ENCODE measurements at places on chromosomes 12 and 14.

DNA sequence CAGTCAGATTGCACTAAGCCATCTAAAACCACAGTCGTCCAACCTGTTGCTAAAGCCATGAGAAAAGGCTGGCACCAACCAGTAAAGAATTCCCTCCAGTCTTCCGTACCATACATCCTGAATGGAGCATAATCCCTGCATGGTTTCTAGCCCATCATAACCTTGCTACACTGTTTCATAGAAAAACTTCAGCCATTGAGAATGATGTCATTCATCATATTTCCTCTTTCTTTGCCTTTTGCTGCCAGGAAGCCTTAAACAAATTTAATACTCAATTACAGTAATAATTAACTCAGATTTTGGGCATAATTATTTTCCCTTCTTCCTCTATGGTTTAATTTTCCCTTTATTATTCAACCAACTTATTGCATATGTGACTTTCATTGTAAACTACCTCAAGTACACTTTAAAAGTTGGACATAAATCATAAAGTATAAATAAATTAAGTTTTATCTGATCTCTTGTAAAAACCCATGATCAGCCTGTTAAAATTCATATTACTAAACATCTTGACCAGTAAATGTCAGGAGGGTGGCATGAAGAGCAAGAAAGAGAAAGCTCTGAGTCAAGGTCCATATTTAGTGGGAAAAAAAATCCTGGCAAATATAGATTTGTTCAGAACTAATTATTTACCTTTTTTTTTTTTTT, 264.7 kb downstream of the ZFP36L1 start:
- no peak for DNase-seq

DNA sequence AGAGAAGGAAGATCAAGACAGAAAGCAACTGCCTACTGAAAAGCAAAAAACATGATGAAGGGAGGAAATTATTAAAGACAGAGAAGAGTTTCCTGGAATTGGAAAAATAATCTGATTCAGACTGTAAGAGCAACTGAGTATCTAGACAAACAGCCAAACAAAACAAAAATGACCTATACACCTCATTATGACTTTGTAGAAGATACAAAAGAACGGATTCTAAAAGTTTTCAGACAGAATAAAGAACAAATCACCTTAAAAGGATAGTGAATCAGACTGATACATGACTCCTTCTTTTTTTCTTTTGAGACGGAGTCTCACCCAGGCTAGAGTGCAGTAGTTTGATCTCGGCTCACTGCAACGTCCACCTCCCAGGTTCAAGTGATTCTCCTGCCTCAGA, 10.4 kb downstream of the OSBPL8 start:
- DNase-seq, result no peak

- DNase-seq, result no peak
Measured at GRCh38 chr12:131075194-131075593, 121.5 kb downstream of the ADGRD1 start.

GRCh38 chr12:25190793-25191192, 4.2 kb downstream of the DNAI7 start:
- DNase-seq, result no peak

DNA sequence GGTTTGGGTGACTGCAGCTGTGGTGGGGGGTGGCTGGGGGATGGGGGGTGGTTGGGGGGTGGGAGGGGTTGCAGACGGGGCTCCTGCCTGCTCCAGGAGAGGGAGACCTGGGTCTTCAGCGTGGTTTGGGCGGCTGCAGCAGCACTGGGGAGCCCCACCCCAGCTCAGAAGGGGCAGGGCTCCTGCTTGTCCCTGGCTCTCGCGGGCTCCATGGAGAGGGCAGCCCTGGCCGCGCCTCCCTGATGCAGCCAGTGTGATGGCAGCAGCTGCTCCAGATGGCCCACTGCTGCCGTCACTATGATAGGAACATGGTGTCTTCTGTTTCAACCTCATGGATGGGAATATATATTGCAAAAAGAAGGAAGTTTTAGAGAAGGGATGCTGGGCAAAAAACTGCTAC, 22.9 kb downstream of the TRHDE start:
- DNase-seq, result no peak

DNA sequence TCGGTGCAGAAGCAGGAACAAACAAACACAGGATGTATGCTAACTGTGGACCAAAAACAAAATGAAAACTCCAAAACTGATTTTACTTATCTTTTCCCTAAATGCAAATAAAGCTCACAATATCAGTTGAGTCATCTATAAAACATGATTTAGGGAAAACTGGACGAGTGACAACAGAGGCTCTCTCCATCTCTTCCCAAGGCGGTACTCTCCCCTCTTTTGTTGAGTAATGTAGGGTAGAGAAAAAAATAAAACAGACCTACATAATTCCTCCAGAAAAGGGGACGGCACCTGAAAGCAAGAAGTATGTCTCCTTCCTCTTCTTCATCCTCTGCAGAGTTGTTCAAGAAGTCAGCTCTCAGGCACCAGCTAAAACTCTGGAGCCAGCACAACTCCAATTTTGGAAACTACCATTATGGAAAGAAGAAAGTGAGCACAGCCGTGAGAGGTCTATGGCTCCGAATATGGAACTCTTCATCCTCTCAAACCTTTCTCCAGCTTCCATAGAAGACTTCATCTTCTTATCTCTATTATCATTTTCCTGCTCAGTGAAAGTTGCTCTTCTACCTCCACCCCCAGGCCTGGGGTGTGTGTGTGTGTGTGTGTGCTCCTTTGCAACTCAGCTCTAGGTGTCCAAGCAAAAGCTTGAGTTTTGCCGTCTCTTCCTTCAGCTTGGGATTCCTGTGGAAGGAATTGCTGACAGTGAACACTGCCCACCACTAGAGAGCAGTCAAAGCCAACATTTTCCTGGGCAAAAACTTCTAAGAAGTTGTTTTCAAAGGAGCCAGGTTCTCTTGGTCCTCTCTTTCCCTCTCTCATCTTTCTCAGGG, 155.4 kb downstream of the DIO2 start:
- peak; percentile 44 for DNase-seq

GRCh38 chr14:104804481-104805325, 3.8 kb downstream of the ZBTB42 start:
- no peak for DNase-seq

DNA sequence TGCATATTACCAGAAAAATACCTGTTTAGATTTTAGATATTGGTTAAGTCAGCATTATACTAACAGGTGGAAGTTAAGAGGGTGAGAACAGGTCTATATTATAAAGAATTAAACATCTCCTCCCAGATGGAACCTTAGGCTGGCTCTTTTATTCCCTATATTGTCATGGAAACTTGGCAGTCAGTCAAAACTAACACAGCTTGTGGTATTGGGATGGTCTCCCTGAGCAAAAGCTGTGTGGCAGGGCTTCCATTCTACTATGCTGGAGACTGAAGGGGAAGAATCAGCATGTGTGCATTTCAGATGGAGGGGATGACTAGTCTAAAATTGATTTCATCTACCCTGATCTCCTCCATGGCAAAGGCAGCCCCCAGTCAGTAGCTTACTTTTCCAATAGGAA, 66.7 kb downstream of the SMOC1 start:
- DNase-seq, result no peak

DNA sequence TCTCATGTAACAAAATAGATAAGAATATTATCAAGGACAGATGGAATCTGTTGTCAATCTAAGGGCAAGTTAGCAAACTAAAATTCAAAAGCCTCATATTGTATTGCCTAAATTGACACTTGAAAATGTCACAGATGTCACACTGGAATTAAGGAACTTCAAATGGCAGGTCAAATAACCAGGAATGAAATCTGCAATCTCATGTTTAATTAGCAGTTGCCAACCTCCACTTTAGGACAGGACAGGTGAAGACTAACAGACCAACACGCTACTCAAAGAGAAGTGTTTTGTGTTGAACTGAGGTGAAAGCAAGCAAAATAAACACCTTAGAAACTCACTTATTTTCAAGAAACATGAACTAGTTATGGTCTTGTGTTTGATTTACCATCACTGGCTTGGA, 11.1 kb downstream of the KIF21A start:
- DNase-seq, result no peak

GRCh38 chr12:13599176-13599575, 382.2 kb downstream of the GRIN2B start:
- no peak for DNase-seq

- DNase-seq, result no peak
Measured at GRCh38 chr12:28954333-28954732, 194.7 kb upstream of the FAR2 start.

DNA sequence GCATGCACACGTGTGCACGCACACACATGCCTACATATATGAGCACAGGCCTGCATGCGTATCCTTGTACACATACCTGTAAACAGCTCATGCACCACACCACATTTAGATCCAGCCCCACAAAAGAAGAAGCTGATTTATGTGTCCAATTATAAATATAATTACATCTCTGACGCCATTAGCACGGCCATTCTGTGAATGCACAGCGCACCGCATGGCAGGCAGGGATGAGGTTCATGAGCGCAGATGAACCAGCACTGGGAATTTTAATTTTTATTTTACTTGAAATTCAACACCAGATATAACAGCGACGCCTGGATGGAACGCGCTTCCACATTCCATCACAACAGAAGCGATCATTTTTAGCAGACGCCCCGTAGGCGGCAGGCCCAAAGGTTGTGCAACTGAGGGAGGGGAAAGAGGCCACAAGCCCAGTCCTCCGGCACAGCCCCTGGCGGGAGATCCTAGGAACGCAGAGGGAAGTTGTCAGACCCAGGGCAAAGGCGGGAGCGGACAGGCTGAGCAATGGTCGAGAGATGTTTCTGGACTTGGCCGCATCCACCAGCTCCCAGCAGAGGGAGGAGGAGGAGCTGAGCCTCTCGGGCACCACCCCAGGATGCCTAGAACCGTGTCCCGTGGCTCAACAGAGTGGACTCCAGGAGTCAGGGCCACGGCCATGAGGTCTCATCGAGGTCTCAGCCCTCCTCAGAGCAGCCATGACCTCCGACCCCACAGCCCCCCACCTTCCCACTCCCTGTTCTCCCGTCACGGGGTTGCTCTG, 37.9 kb upstream of the GALNT9 start:
- no peak for DNase-seq

- DNase-seq, result peak; percentile 28
Measured at GRCh38 chr12:93183940-93184671, 193.6 kb upstream of the NUDT4 start.

- DNase-seq, result no peak
Measured at GRCh38 chr14:93579178-93579577, 148.4 kb downstream of the UNC79 start.

DNA sequence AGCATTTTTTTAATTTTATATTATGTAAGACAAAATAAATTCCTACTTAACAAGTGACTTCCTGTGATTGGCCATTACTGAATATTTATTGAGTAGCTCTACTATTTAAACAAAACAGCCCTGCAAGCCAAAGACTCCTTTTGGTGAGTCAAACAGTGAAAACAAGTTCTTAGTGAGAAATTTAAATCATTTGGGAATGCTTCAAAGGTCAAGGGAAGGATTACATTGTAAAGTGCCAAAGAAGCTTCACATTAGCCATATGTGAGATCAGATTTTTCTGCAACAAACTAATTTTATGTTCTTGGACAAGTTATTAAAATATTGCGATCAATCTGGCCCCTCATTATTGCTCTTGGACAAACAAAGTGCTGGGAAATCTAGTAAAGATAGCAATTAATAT, 795.4 kb upstream of the MGAT4C start:
- no peak for DNase-seq

DNA sequence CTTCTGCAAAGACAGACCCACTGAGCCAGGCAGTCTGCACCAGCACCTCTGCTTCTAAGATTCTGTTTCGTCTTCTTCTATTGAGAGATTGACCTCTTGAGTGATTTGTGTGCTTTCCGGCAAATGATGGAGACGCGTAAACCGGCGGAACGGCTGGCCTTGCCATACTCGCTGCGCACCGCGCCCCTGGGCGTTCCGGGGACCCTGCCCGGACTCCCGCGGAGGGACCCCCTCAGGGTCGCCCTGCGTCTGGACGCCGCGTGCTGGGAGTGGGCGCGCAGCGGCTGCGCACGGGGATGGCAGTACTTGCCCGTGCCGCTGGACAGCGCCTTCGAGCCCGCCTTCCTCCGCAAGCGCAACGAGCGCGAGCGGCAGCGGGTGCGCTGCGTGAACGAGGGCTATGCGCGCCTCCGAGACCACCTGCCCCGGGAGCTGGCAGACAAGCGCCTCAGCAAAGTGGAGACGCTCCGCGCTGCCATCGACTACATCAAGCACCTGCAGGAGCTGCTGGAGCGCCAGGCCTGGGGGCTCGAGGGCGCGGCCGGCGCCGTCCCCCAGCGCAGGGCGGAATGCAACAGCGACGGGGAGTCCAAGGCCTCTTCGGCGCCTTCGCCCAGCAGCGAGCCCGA, 703 bp downstream of the ASCL4 start:
- no peak for DNase-seq

DNA sequence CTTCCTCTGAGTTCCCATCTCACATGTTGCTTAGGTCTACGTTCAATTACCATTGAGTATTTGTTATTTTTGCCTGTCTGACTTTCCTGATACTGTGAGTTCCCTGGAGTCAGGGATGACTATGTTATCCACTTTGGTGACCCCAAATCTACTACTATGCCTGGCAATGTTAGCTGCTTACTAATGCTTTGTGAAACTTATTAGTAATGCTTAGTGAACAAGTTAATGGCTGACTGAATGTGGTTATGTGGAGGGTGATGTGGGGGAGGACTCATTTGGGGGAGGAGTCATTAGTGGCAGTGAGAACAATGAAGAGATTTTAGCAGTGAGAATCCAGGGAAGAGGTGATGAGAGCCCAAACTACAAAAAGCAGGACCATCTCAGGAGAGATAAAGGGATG, 121.6 kb downstream of the KTN1 start:
- no peak for DNase-seq

DNA sequence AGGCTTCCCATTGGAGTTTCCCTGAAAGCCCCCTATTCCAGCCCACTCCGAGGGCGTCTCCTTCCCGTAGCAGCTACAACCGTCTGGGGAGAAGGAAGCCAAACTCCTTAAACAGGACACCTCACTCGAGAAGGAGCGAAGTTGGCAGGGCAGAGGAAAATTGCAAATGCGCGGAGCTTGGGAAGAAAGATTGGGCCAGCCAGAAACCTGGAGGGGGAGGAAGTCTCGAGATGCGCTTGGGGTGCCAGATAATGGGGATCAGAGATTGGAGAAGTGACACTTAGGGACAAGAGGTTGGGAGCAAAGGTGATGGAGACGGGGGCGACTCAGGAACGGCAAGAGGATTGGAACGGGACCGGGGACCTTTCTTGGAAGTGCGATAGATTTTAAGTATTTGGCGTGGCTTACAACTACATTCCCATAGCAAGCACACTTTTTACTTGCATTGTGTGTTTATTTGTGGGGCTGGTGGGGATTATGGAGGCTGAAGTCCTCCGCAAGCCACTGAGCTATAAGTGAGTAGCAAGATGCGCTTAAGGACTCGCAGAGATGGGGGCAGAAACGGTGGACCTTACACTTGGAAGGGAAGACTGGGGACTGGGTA, 926 bp downstream of the HRK start:
- DNase-seq, result no peak

- peak; percentile 15 for DNase-seq
Measured at GRCh38 chr12:3142386-3142785, 65.2 kb downstream of the TSPAN9 start.

GRCh38 chr12:80565271-80565670, 121.2 kb downstream of the PTPRQ start:
- DNase-seq, result no peak
